ENCODE measurements at places on chromosomes 1 and 21. TPM values are rescaled to one million over a fixed set of nuclear protein-coding genes. Genes with fewer than 3 reads are reported as not detected.

- no peak for DNase-seq
These were observed at the start of gene TFF2 for GRCh38 chr21:42350927-42351426. TFF2 (minus strand) TSS chr21:42350994; CDS start chr21:42350957, 37 bp downstream.

DNA sequence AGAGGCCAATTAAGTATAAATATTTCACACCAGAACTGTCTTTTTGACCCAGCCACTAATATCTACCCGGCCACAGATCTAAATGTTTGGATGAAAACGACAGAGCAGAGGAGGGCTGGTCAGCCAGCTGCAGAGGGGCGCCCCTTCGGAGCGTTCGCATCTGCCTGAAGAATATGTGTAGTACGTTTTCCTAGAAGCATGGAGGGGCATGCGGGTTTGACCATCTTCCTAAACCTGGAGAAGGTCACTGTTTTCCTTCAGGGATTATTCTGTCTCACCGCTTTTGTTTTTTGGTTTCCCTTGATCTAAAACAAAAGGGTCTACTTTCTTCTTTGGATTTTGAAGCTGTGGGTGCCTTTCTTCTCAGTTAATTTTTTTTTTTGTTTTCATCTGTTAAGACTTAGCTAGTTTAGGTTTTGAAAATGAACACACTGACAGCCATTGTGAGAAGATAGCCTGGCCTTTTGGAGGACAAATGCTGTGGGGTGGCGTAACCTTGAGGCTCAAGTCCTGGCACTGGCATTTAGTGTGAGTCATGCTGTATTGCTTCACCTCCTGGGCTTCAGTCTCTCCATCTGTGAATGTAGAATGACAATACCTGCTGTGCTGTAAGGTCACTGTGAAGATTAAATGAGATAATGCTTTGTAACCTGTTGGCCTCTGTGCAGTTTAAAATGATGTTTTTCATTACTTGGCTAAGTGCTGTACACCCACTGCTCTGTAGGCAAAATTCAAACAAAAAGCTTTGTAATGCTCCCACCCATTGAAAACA is 74.1 kb upstream of the IRF2BP2 start:
- peak; percentile 83 for DNase-seq

GRCh38 chr1:212190169-212190568 is 95.0 kb upstream of the PPP2R5A start:
- DNase-seq, result no peak

DNA sequence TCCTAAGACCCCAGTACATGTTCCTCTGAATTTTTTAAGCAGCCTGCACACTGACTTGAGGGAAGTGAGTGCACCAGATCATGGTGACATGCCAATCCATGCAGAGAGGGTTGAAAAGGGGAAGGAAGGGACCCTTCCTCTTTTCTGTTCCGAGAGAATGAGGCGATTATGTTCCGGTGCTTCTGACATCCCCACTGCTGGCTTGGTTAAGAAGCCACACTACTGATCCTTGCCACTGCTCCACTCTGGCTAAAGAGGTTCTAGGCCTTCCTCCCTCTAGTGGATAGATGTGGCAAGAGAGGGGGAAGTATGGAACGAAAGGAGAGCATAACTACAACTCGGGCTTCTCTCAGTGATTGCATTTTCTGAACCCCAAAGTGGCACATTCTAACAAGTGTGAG is 1.8 kb upstream of the CYB5R1 start:
- peak; percentile 69 for DNase-seq

DNA sequence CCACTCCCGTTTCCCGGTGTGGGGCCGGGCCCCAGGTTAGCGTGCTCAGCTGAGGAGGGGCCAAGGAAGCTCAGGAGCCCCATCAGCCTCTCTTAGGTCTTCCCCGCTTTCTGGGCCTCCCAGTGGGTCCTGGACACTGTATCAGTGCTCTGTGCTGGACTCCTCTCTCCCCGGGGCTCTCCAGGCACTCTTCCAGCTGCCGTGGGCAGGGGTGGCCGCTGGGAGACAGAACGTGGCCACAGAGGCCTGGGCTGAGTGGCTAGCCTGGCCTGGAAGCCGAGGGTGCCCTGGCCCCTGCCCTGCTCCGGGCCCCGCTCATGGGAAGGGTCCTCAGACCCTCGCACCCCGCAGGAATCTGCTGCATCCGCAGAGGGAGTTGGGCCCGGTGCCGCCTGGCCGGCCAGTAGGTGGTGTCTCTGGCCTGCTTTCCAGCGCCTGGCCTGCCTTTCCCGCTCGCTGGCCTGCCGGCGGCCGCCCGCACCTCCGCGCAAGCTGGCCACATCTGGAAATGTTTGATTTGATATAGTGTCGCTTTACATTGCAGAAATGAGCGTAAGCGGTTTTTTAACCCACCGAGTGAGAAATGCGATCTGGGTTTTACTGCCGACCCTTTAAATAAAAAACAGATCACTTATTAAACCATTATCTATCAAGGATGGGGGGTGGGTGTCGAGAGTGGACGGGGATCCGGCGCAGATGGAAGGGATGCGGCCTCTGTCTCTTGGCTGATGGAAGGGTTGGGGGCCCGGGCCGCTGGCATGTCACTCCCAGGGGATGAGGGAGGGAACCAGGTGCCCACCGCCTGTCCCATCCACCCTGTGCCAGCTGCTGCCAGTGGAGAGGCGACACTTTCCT is 74.4 kb upstream of the TTC34 start:
- no peak for DNase-seq

Gene SYNC
- 141 TPM for total RNA-seq

Gene CACNA1S
- total RNA-seq, result not detected

Gene DMRTA2
- 0.18 TPM for total RNA-seq

Measured in fibroblast of the aortic adventitia (primary cell).